Osteocyte (in vitro differentiated cells): ENCODE measurements at places on chromosomes 2 and 18. TPM values are rescaled to one million over a fixed set of nuclear protein-coding genes. Genes with fewer than 3 reads are reported as not detected.
A peak's percentile ranks its signal among the peaks of the same experiment; 100 is the strongest.

DNA sequence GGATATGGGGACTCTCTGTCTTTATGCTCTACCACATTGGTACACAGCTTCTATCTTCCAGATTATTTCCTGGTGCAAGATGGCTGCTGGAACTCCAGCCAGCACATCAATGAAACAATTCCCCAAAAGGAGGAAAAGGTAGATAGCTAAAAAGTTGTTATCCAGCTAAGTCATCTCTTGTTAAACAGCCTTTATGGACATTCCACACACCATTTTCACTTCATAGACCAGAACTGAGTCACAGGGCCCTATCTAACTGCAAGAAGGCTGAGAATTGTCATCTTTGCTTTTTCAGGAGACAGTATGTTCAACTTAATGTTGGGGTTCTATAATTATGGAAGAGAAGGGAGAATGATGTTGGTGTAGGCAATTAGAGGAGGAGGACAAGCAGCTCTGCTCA is 133.3 kb upstream of the NOSTRIN start:
- H3K36me3 ChIP-seq = peaks cover 2% of the 10 kb centered on the region
- no peak for DNase-seq
- H3K27ac ChIP-seq = no peak overlapping the region

- H3K27ac ChIP-seq = no peak overlapping the region
- H3K36me3 ChIP-seq = peaks cover 4% of the 10 kb centered on the region
- peaks cover 6% of the 10 kb centered on the region for H3K4me1 ChIP-seq
- no peak overlapping the region for H3K4me3 ChIP-seq
- DNase-seq = no peak
- H3K27me3 ChIP-seq = peaks cover 2% of the 10 kb centered on the region
Observed at GRCh38 chr18:6797171-6797570, 67.7 kb downstream of the ARHGAP28 start.

- H3K4me3 ChIP-seq = no peak overlapping the region
- H3K36me3 ChIP-seq = no peaks in the 10 kb centered on the region
- H3K27me3 ChIP-seq = peaks cover 76% of the 10 kb centered on the region
- no peak overlapping the region for H3K27ac ChIP-seq
- H3K4me1 ChIP-seq = peaks cover 17% of the 10 kb centered on the region
- DNase-seq = no peak
Observed at GRCh38 chr2:218961651-218962570, 2.4 kb downstream of the CDK5R2 start.

The DCDC2C gene
- total RNA-seq = not detected in 2 replicates

The LIPG gene
- total RNA-seq = not detected in 2 replicates

The RPRD1A gene
- total RNA-seq = 34.9 and 41.9 TPM in 2 replicates

DNA sequence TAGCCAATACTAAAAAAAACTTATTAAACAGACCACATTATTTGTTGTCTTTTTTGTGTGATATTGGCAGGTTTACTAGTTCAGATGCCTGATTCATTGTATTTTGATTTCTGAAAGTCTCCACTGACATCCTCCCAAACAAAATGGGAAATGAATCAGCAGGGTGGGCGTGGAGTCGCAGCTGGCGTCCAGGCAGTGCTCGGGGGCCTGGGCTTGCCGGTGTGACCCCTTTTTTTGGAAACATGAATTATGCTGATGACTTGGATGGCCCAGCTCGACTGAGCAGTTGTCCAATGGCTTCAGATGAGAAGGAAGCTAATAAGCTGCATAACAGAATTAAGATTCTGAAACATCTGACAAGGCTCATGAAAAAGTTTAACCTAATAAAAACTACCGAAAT is 1.7 kb upstream of the KCNG2 start:
- H3K27ac ChIP-seq = no peak overlapping the region
- peak overlapping the region; percentile 23 for H3K4me3 ChIP-seq
- no peaks in the 10 kb centered on the region for H3K36me3 ChIP-seq
- DNase-seq = no peak
- peaks cover 41% of the 10 kb centered on the region for H3K27me3 ChIP-seq

The TNFRSF11A gene
- total RNA-seq = 0.19 TPM in 1 of 2 replicates, not detected in the other

DNA sequence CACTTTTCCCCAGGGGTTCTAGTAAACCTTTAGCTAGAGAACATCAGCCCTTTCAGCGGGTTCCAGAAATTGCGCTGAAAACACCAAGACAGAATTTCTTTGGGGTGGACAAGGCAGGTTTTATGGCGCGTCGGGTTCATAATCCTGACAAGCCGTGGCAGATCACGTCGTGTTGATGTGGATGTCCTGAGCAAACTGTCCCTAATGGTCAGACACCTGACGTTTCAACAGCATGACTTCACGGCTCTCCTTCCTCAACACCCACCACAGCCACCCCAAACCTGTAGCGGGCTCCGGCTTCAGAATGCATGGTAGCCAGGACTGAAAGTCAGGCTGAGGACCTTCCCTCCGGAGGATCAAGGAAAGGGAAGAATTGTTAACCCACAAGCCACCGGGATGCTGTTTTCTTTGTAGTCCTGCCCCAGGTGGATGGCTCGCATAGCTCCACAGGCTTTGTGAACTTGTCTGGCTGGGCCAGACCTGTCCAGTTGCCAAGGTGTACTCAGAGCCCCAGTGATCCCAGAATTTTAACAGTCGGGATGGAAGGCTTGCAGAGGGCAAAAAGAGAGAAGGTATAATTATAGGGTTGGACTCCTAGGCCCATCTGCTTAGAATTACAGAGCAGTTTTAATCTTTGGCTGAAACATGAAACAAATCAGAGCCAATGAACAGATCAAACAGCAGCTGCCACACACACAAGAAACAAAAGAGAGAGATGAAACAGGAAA is 1.5 kb downstream of the APCDD1 start:
- peaks cover 8% of the 10 kb centered on the region for H3K4me1 ChIP-seq
- DNase-seq = no peak
- H3K27me3 ChIP-seq = peaks cover 41% of the 10 kb centered on the region
- H3K36me3 ChIP-seq = no peaks in the 10 kb centered on the region
- peak overlapping the region; percentile 73 for H3K4me3 ChIP-seq
- no peak overlapping the region for H3K27ac ChIP-seq

DNA sequence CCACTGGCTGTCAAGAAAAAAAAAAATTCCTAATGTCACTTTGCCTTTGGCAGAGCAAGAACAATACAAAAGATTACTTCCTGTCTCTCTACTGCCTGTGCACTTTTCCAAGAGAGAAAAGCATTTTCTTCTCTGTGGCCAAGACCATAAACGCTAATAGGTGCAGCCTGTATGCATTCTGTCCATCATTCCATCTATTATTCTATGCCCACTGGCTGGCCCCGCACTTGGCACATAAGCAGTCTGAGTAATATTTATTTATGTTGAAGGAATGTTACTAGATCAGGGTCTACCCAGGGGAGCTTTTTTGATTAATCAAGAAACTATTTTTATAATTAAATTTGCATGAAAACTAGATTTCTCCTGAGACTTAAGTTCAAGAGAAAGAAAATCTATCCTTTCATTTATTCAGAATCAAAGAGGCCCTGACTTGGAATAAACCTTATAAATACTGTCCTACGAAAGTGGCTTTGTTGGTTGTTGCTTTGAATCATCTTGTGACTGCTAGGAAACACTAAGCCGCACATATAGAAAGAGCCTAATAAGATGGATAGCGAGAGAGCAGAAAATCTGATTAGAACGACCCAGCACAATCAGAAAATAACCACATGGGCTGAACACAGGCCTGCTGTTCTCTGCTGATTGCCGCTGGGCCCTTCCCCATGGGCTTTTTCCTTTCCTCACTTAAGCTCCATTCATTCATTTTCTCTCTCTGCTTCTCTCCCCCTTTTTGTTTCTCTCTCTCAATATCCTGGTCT is 59.4 kb downstream of the MMADHC start:
- no peaks in the 10 kb centered on the region for H3K36me3 ChIP-seq
- peaks cover 22% of the 10 kb centered on the region for H3K4me1 ChIP-seq
- DNase-seq = no peak

DNA sequence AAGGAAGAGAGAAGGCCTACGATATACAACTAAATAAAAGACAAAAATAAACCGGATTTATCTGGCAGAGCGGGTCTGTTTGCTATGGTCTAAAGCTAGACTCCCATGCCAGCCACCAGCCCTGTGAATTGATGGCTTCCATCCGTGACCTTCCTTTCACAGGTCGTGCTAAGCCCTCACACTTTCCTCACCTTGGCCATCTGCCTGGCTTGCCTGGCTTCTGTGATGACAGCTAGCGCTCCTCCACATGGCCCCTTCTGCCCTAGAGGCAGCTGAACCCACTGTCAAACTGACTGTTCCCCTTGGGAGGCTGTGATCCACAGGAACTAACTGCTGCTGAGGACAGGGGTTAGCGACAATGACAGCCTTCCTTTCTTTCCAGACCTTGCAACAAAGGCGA is 32.5 kb downstream of the GAREM1 start:
- peaks cover 5% of the 10 kb centered on the region for H3K27me3 ChIP-seq
- H3K36me3 ChIP-seq = no peaks in the 10 kb centered on the region
- H3K4me3 ChIP-seq = no peak overlapping the region
- peaks cover 4% of the 10 kb centered on the region for H3K4me1 ChIP-seq

- peak overlapping the region; percentile 100 for H3K27ac ChIP-seq
- peak overlapping the region; percentile 96 for H3K4me3 ChIP-seq
- no peaks in the 10 kb centered on the region for H3K27me3 ChIP-seq
Observed at GRCh38 chr2:201257956-201258665, 2.2 kb upstream of the CASP8 start.

- peak overlapping the region; percentile 88 for H3K27ac ChIP-seq
- DNase-seq = peak; percentile 90
- peak overlapping the region; percentile 8 for H3K4me3 ChIP-seq
- peaks cover 20% of the 10 kb centered on the region for H3K36me3 ChIP-seq
- H3K4me1 ChIP-seq = peaks cover 86% of the 10 kb centered on the region
- H3K27me3 ChIP-seq = no peaks in the 10 kb centered on the region
Observed at GRCh38 chr18:48580782-48581181, 42.0 kb downstream of the CTIF start.

The ATF2 gene
- total RNA-seq = 71.0 and 74.9 TPM in 2 replicates

DNA sequence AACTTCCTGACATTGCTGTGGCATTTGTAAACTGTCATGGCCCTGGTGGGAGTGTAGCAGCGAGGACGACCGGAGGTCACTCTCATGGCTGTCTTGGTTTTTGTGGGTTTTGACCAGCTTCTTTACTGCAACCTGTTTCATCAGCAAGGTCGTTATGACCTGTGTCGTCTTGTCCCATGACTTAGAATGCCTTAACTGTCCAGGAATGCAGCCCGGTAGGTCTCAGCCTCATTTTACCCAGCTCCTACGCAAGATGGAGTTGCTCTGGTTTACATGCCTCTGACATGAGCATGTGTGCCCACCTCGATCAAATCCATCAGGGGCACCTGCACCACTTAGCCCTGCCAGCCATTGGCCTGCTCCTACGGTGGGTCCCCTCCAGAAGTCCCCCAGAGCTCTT is 32.9 kb upstream of the SLC66A3 start:
- DNase-seq = no peak
- H3K36me3 ChIP-seq = no peaks in the 10 kb centered on the region
- H3K27ac ChIP-seq = no peak overlapping the region
- peaks cover 4% of the 10 kb centered on the region for H3K4me1 ChIP-seq
- peaks cover 28% of the 10 kb centered on the region for H3K27me3 ChIP-seq

The PAX8 gene
- total RNA-seq = not detected in 2 replicates

GRCh38 chr2:220676695-220677094 is 895.4 kb downstream of the EPHA4 start:
- H3K4me3 ChIP-seq = no peak overlapping the region
- no peaks in the 10 kb centered on the region for H3K27me3 ChIP-seq
- H3K4me1 ChIP-seq = no peaks in the 10 kb centered on the region

The SERPINB5 gene
- total RNA-seq = not detected in 2 replicates

The ZAP70 gene
- 0.44 and 1.1 TPM in 2 replicates for total RNA-seq

The TRABD2A gene
- total RNA-seq = 0.21 and 0.99 TPM in 2 replicates

DNA sequence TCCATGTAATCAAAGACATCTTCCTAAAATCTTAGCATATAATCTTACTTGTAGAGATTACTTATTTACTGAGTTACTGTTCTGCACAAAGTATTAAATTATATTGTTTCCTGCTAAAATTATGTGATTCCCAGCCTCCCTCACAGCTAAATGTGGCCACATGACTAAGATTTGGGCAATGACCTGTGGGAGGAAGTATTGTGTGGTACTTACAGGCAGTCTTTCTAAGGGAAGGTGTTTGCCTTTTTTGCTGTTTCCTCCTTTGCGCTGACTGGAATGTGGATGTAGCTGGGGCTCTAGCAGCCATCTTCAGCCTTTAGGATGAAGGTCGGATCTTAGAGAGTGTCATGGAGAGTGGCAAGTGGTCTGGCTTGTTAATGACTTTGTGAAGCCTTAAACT is 146.3 kb upstream of the APCDD1 start:
- peaks cover 7% of the 10 kb centered on the region for H3K4me1 ChIP-seq
- no peaks in the 10 kb centered on the region for H3K36me3 ChIP-seq
- no peak overlapping the region for H3K27ac ChIP-seq
- peaks cover 29% of the 10 kb centered on the region for H3K27me3 ChIP-seq

The CCDC148 gene
- total RNA-seq = 2.2 and 2.8 TPM in 2 replicates

- no peaks in the 10 kb centered on the region for H3K27me3 ChIP-seq
- no peak overlapping the region for H3K27ac ChIP-seq
- no peak for DNase-seq
- H3K4me1 ChIP-seq = peaks cover 27% of the 10 kb centered on the region
- no peaks in the 10 kb centered on the region for H3K36me3 ChIP-seq
Observed at GRCh38 chr18:49073437-49073836, 122.7 kb upstream of the SMAD7 start.

The CXCR4 gene
- not detected in 2 replicates for total RNA-seq

GRCh38 chr2:172442072-172442895 is 14.9 kb downstream of the ITGA6 start:
- peaks cover 31% of the 10 kb centered on the region for H3K4me1 ChIP-seq
- no peak overlapping the region for H3K4me3 ChIP-seq
- H3K36me3 ChIP-seq = no peaks in the 10 kb centered on the region
- H3K27me3 ChIP-seq = no peaks in the 10 kb centered on the region
- no peak for DNase-seq

DNA sequence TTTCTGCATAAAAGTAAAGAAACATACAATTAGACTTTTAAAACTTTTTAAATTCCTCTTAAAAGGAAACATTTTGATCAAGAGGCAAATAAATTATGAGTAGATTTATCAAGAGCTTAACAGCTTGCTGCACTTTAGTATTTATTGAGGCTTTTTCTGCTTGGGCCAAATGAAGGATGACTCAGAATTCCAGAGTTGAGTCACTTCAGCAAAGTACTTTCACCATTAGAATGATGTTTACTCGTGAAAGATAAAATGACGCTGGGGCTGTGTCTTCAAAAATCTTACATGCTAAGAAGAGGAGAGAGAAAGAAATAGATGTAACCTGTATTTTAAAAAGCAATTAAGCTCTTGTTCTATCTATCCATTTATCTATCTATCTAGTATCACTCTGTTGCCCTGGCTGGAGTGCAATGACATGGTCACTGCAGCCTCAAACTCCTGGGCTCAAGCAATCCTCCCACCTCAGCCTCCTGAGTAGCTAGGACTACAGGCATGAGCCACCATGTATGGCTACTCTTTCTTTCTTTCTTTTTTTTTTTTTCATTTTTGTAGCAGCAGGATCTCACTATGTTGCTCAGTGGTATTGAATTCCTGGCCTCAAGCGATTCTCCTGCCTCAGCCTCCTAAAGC is 75.3 kb upstream of the RIOK3 start:
- H3K27ac ChIP-seq = peak overlapping the region; percentile 88
- no peak for DNase-seq
- H3K36me3 ChIP-seq = peaks cover 5% of the 10 kb centered on the region
- peaks cover 31% of the 10 kb centered on the region for H3K4me1 ChIP-seq
- H3K27me3 ChIP-seq = no peaks in the 10 kb centered on the region

GRCh38 chr18:35158728-35159450 is 81.9 kb upstream of the ZNF397 start:
- no peak overlapping the region for H3K4me3 ChIP-seq
- peaks cover 8% of the 10 kb centered on the region for H3K4me1 ChIP-seq
- no peak for DNase-seq
- H3K27ac ChIP-seq = no peak overlapping the region

GRCh38 chr2:240482141-240482540 is 46.7 kb downstream of the GPC1 start:
- peaks cover 8% of the 10 kb centered on the region for H3K36me3 ChIP-seq
- no peak overlapping the region for H3K27ac ChIP-seq
- H3K4me1 ChIP-seq = no peaks in the 10 kb centered on the region
- peak; percentile 84 for DNase-seq
- H3K4me3 ChIP-seq = no peak overlapping the region
